ENCODE measurements at places on chromosomes 4 and X. TPM values are rescaled to one million over a fixed set of nuclear protein-coding genes. Genes with fewer than 3 reads are reported as not detected.

GRCh38 chr4:185201977-185202962 is 1.5 kb downstream of the CFAP97 start:
- no peak overlapping the region for H3K27ac ChIP-seq
- no peaks in the 10 kb centered on the region for H3K27me3 ChIP-seq
- H3K4me3 ChIP-seq = no peak overlapping the region

DNA sequence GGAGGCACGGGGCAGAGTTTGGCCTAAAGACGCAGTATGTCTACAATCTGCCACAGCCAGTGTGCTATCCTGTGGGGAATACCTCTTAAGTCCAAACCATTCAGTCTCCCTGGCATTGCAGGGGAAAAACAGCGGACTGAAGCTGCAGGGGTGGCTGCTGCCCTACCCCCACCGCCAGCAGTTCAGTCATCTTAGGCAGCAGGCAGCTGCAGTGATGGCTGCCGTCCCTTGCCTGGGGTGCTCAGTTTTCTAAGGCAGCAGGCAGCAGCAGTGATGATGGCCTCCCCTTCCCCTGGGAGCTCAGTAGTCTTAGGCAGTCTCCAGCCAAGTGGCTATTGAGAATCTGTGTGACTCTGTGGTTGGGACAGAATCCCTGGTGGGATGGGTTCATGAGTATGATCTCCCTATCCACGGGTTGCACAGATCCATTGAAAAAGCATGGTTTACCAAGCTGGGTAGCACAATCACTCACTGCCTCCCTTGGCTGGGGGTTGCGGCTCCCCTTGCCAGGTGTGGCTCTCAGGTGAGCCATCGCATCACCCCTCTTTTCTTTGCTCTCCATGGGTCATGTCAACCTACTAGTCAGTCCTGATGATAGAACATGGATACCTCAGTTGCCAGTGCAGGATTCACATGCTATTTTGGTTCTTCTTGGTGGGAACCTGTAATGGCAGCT is 48.9 kb upstream of the GRID2 start:
- H3K36me3 ChIP-seq = no peaks in the 10 kb centered on the region
- no peak overlapping the region for H3K4me3 ChIP-seq
- no peak overlapping the region for H3K27ac ChIP-seq
- H3K27me3 ChIP-seq = no peaks in the 10 kb centered on the region
- H3K4me1 ChIP-seq = no peaks in the 10 kb centered on the region

DNA sequence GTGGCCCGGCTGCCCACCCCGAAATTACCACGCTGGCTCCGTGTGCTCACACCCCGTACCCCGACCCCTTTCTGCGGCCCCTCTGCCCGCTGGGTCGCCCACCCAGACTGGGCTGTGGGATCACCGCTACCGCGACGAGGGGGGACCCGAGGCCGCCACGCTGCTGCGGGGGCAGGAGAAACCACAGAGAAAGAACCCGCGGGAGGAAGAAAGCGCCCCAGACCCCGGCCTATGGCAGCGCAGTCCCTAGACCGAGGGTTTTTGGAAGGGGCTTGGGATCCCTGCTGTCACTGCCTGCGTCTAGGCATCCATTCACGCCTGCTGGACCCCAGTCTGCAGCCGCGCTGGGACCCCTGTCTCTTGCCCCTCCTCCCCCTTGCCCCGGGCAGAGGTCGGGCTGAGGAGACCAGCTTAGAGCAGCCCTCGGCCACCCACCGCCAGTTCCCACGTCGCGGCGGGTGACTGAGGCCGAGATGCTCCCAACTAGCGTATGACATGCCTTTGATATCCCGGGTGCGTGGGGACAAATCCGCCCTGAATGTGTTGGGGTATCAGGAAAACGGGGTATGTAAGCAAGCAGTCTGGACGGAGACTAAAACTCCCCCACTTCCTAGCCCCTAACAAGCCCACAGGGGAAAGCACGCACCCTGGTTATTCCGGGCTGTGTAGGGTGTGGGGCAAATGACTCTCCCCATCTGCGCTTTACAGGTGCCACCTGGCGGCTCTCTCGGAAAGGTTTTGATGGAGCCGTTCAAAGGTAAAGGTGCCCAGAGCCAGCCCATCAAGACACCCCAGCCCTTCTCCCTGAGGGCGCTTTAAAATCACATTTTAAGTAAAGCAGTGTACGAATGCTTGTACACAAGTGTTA is 862 bp upstream of the INPP4B start:
- H3K27me3 ChIP-seq = no peaks in the 10 kb centered on the region
- no peaks in the 10 kb centered on the region for H3K4me1 ChIP-seq
- peak overlapping the region; percentile 22 for H3K27ac ChIP-seq
- H3K4me3 ChIP-seq = peak overlapping the region; percentile 84
- peak; percentile 73 for DNase-seq

DNA sequence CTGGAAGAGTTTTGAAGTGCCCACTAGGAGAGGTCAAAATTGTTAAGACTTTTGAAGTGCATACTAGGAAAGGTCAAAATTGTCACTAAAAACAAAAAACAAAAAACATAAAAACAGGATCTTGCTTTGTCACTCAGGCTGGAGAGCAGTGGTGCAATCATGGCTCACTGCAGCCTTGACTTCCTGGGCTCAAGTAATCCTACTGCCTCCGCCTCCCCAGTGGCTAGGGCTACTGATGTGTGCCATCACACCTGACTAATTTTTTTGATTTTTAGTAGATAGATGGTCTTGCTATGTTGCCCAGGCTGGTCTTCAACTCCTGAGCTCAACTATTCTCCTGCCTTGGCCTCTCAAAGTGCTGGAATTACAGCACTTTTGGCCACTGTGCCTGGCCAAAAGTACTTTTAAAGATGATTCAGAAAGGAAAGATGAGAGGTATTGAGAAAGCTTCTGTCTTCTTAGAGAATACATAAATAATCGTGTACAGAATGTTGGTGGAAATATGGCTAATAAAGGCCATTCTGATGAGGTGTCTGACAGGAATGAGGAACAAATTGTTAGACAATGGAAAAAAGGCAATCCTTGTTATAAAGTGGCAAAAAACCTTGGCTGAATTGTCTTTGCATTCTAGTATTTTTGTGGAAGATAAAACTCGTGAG is 43.3 kb upstream of the STX18 start:
- H3K27ac ChIP-seq = no peak overlapping the region
- no peaks in the 10 kb centered on the region for H3K4me1 ChIP-seq
- no peak overlapping the region for H3K4me3 ChIP-seq
- no peaks in the 10 kb centered on the region for H3K36me3 ChIP-seq
- no peak for DNase-seq

DNA sequence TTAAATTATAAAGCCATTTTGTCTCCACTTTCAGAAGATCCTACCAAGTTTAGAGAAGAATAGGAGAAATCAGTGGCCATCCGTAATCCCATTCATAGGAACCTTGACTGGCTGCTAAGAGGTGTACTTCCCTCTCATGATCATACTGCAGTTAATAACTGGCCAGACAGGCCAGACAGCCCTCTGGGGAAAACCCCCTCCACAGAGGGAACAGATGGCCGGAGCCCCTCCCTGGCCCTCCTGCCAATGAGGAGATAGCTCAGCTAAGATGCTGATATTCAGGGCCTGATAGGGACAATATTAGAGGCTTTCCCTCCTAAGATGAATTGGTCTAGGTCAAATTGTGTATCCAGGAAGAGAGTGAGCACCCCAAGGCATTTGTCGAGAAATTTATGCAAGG is 200.0 kb upstream of the MAOA start:
- no peaks in the 10 kb centered on the region for H3K27me3 ChIP-seq
- H3K4me3 ChIP-seq = no peak overlapping the region
- H3K27ac ChIP-seq = no peak overlapping the region
- H3K36me3 ChIP-seq = no peaks in the 10 kb centered on the region

GRCh38 chrX:132023896-132024386 is 839 bp downstream of the STK26 start:
- peak overlapping the region; percentile 71 for H3K4me3 ChIP-seq
- peaks cover 3% of the 10 kb centered on the region for H3K27me3 ChIP-seq
- peak; percentile 74 for DNase-seq
- no peak overlapping the region for H3K27ac ChIP-seq

DNA sequence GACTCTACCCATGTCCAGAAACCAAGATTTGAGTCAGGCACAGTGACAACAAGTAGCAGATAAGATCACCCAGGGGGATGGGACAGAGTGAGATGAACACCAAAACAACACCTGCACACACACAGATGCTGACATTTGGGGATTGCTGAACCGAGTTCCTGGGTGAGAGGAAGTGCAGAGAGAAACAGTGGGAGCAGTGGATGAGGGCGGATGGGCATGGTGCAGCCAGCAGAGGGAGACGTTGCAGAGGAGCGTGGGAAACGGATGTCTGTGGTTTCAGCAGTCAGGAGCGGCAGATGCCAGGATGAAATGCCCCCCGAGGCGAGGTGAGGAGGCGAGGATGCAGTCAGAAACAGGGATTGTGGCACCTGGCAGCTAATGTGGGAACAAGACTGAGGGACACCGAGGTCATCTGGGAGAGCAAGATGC is 78.6 kb upstream of the STS start:
- peaks cover 4% of the 10 kb centered on the region for H3K36me3 ChIP-seq
- H3K4me1 ChIP-seq = no peaks in the 10 kb centered on the region
- H3K4me3 ChIP-seq = no peak overlapping the region
- no peak for DNase-seq
- H3K27me3 ChIP-seq = no peaks in the 10 kb centered on the region
- H3K27ac ChIP-seq = no peak overlapping the region

DNA sequence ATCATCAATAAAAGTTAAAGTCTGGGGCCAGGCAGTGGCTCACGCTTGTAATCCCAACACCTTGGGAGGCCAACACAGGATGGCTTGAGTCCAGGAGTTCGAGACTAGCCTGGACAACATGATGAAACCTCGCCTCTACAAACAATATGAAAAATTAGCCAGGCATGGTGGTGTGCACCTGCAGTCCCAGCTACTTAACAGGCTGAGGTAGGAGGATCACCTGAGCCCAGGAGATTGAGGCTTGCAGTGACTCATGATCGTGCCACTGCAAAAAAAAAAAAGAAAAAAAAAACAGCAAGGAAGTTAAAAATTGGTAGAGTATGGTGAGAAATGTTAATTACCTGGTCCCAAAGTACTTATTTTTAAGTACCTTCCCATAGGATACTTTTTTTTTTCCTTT is 27.5 kb downstream of the FBXW7 start:
- H3K36me3 ChIP-seq = no peaks in the 10 kb centered on the region
- no peaks in the 10 kb centered on the region for H3K27me3 ChIP-seq
- DNase-seq = no peak
- no peaks in the 10 kb centered on the region for H3K4me1 ChIP-seq

- no peaks in the 10 kb centered on the region for H3K27me3 ChIP-seq
- no peaks in the 10 kb centered on the region for H3K36me3 ChIP-seq
- no peaks in the 10 kb centered on the region for H3K4me1 ChIP-seq
- no peak overlapping the region for H3K4me3 ChIP-seq
- DNase-seq = no peak
- no peak overlapping the region for H3K27ac ChIP-seq
These were observed 44.1 kb downstream of the SLC16A2 start for GRCh38 chrX:74465424-74465823.

DNA sequence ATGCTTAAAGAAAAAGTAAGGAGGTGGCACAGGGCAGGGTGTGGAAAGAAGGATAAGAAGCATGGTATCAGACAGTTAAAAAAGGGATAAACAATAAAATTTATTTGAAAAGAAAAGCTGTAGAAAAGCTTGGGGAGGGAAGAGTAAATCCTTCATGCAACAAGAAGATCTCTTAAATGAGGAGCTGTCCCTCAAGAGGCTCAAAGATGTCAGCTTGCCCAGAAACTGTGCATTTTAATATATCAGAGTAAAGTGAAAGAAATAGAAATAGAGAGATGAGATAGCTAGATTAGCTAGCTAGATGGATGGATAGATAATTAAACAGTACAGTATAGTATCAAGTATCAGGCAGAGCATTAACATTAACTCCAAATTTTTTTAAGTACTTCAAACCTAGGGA is 170.3 kb downstream of the LDB2 start:
- no peak for DNase-seq
- no peaks in the 10 kb centered on the region for H3K27me3 ChIP-seq
- H3K36me3 ChIP-seq = no peaks in the 10 kb centered on the region
- no peak overlapping the region for H3K4me3 ChIP-seq

DNA sequence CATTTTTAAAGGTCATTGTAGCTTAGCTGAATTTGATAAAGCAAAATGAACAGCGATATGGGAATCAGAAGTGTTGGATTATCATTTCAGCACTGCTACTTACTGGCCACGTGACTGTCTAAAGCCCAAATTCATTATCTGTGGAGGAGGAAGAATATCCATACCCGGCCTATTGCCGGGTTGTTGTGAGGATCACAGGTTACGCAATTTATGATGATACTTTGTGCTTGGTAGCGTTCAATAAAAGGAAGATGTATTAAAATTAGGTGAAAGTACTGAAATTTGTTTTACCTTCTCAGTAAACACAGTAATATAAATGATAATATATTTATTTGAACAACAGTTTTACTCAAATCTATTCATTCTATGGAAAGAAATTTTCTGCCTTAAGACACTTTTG is 1540.2 kb downstream of the ADGRL3 start:
- H3K4me3 ChIP-seq = no peak overlapping the region
- H3K27ac ChIP-seq = no peak overlapping the region
- no peaks in the 10 kb centered on the region for H3K27me3 ChIP-seq
- H3K4me1 ChIP-seq = no peaks in the 10 kb centered on the region
- no peaks in the 10 kb centered on the region for H3K36me3 ChIP-seq
- no peak for DNase-seq

DNA sequence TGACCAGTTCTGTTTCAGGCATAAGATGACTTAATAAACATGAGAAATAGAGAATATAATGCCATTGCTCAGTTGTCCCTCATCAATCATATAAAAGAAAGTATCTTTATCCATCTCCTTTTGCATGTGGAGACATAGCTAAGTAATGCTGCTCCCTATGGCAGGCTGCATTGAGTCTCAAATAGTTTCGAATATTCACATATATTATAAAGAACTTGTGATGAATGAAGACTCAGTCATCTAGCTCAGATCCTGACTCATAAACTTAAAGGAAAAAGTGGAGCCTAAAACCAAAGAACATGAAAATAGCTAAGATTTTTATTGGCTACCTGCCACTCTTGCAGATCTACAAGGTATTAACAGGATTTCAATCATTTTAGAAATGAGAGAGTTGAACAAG is 11.7 kb upstream of the TLL1 start:
- no peak overlapping the region for H3K4me3 ChIP-seq
- no peak for DNase-seq
- no peaks in the 10 kb centered on the region for H3K4me1 ChIP-seq
- no peaks in the 10 kb centered on the region for H3K27me3 ChIP-seq
- H3K36me3 ChIP-seq = no peaks in the 10 kb centered on the region

DNA sequence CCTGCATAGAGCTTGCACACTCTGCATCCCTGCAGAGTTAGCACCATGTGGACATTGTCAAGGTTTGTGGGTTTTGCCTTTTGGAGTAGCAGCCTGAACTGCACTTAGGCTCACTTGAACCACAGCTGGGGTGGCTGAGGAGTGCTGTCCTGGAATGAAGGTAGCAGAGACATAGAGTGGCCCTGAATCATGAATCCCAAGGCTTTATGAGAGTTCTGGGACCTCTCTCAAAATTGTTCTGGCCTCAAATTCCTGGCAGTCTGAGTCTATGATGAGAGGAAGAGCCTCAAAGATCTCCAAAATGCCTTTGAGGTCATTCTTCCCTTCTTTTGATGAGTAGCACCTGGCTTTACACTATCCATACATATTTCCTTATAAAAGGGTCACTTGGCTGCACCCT is 37.1 kb upstream of the ADH1C start:
- H3K27me3 ChIP-seq = no peaks in the 10 kb centered on the region
- H3K36me3 ChIP-seq = peaks cover 2% of the 10 kb centered on the region
- H3K27ac ChIP-seq = no peak overlapping the region
- H3K4me1 ChIP-seq = no peaks in the 10 kb centered on the region
- no peak overlapping the region for H3K4me3 ChIP-seq

ARHGAP36 gene
- not detected for total RNA-seq

ANKRD37 gene
- 38.6 TPM for total RNA-seq

RAB39B gene
- total RNA-seq = 0.72 TPM

PCDH19 gene
- total RNA-seq = 4.6 TPM

F9 gene
- total RNA-seq = not detected

KCTD8 gene
- total RNA-seq = 0.75 TPM

DCHS2 gene
- 0.06 TPM for total RNA-seq

Data from aorta (tissue), 5 donors.